ENCODE measurements at places on chromosomes 16 and 17.

DNA sequence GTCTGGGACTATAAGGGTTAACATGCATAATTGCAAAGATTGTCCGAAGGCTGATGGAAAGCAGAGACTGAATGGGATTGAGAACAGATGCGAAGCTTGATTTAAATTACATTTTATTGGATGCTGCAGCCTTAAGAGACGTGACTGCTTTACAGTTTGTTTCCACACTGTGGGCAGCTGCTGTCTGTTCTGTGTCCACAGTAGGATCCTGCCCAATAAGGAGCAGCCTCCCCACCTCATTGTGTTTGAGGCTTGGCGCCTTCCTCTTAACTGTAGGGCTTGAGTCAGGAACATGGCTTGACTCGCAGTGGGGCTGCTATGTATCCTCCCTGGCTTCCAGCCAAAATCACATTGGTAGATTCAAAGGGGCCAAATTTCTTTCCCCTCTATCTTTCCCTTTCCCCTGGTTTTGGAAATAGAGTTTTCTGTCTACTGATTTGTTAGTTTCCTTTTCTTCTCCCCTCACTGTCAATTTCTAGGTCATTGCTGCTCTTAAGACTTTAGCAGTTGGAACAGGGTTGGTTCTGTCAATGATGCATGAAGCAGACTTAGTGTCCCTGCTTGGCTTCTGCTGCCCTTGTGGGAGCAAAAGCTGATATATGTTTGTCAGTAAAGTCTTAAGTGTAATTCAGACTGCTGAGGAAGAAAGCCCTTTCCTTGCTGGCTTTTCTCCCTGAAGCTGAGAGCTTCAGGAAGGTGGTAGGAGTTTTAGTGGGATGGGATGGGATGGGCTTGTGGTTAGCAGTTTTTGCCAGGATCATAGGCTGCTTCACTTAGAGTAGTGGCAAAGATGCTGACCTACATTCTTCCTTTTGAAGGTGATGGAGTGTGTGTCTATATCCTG lies 5.0 kb upstream of the RARA start:
- peak; percentile 66 for DNase-seq

- DNase-seq = no peak
These were observed 987 bp upstream of the SLC4A1 start for GRCh38 chr17:44268709-44269534.

GRCh38 chr16:2086106-2086742 lies 38.4 kb downstream of the TSC2 start:
- DNase-seq = no peak

GRCh38 chr17:67372751-67373150 lies 4.3 kb upstream of the PITPNC1 start:
- no peak for DNase-seq

- DNase-seq = no peak
These were observed 48.3 kb downstream of the BAIAP2 start for GRCh38 chr17:81083125-81083765.

DNA sequence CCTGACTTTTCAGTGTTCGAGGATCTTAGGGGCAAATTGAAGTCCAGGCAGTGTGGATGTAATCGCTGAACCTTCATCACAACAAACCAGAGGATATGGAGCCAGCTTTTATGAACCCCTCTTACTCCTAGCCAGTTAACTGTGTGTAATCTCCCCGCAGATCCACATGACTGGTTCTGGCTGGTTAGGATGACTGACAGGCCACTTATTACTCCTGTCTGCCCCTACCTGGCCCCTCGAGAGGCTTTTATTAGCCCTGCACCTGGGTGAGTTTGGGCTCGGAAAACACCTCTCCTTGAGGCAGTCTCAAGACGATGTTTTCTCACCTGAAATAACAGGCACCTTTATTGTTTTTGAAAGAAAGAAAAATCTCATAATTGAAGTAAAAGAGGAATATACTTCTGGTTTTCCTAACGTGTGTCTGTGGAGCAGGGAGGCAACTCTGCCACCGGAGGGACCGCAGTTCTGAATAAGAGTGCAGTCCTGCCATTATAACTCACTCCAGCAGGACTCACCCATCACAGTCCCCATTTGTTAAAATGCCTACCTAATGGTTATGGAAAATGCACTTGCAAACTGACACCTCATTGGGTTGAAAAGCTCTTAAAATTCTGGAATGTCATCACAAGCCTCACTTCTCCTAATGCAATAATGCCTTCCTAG lies 291.9 kb upstream of the N4BP1 start:
- no peak for DNase-seq

GRCh38 chr16:82992786-82993185 lies 366.0 kb downstream of the CDH13 start:
- DNase-seq = no peak

DNA sequence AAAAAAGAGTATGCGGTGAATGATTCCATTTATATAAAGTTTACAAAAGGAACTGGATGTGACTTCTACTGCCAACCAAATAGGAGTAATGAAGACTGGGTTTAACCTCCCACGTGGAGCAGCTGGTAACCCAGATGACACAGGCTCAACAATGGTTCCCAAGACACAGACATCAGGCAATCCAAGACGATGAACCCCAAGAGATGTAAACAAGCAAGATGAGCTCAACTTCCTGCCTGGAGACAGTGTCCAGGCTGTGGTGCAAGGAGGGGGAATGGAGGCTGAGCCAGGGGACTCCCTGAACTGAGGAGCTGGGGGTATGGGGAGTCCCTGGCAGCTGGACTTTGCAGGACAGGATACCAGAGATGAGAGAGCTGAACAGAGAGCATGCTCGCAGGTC lies 104.7 kb downstream of the LITAF start:
- no peak for DNase-seq

DNA sequence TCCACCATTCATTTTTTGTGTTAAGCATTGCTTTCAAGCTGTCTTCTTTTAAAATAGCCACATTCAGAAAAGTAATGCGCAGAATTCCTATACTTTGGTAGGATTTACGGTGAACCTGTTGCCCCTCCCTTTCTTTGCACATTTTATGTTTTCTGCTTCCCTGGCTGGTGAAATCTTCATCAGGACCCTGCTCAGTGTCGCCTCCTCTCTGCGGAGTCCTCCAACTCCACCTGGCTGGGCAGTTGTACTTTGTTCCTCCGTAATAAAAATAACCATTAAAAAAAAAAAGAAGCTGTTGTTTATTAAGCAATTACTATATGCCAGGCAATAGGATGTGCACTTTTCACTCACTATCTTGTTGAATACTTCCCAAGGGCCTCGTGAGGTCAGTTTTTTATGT lies 2.9 kb downstream of the UMOD start:
- DNase-seq = no peak

- DNase-seq = peak; percentile 53
These were observed 89.5 kb downstream of the CLEC16A start for GRCh38 chr16:11033629-11034420.

- DNase-seq = no peak
These were observed 14.6 kb downstream of the COL1A1 start for GRCh38 chr17:50186661-50187393.

DNA sequence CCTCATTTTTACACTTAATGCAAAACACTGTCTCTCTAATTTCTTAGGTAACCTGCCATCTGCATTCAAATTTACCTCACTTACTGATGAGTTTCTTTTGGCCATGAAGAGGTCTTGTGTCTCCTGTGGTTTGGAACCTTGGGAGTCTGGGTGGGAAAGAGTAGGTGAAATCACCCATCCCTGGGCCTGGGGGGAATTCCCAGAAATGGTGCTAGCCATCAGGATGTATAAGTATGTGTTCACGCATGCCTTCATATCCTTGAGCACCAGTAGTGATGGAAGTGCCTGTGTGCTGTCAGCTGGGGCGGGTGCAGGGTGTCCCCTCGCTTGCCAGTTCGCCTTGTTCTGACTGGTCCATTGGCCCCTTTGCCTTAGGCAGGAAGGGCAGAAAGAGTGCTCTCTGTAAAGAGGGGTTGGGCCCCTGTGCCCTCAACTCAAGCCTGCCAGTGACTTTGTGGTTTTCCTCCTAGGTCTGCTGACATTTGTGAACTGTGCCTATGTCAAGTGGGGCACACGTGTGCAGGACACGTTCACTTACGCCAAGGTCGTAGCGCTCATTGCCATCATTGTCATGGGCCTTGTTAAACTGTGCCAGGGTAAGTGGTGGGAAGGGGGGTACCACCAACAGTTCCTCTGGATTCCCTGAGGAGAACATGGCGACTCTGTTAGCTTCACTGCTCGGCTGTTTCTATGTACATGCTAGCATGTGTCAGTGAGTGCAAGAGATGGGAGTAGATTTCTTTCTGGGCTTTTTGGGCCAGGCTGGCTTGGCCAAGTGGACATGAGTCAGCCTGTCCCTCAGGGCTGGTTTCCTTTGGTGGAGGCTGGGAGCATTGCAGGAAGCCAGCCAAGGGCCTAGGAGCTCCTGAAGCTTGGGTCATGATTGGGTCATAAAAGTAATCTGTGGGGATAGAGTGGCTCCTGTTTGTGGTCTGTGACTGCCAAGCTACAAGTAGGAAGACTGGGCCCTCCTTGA lies 23.2 kb downstream of the SLC7A6OS start:
- DNase-seq = peak; percentile 35

- no peak for DNase-seq
These were observed 237.7 kb upstream of the ZFHX3 start for GRCh38 chr16:73285436-73286201.

- DNase-seq = no peak
These were observed 5.4 kb upstream of the SLC5A10 start for GRCh38 chr17:18946536-18946935.

- no peak for DNase-seq
These were observed 4.9 kb upstream of the PSMD7 start for GRCh38 chr16:74291577-74292208.

- DNase-seq = no peak
These were observed 42.4 kb upstream of the GNG13 start for GRCh38 chr16:842711-843560.
